ENCODE measurements at places on chromosomes 2 and 18.

DNA sequence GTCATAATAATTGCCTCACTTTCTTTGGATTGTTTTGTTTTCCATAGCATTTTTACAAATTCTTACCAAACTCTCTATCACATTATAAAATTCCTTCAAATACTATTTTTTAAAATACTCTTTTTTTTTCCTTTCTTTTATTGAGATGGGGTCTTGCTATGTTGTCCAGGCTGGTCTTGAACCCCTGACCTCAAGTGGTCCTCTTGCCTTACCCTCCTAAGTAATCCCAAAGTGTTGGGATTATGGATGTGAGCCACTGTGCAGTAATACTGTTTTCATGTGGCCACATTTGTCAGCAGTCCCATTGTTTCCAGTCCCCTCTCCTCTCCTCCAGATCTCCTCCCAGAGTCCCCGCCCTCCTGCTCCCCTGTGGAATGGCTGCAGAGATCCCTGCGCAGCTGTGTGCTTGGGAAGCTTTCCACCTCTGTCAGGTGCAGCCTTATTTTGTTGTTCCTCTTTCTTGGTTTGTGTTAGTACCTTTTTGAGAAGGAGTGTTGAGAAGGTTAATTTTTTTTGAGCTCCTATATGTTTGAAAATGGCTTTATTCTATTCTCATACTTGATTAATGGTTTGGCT is 227.3 kb downstream of the LOXHD1 start:
- DNase-seq: no peak

GRCh38 chr18:54611816-54612215 is 20.8 kb downstream of the DYNAP start:
- no peak for DNase-seq

GRCh38 chr2:21037671-21038108 is 6.2 kb downstream of the APOB start:
- no peak for DNase-seq

DNA sequence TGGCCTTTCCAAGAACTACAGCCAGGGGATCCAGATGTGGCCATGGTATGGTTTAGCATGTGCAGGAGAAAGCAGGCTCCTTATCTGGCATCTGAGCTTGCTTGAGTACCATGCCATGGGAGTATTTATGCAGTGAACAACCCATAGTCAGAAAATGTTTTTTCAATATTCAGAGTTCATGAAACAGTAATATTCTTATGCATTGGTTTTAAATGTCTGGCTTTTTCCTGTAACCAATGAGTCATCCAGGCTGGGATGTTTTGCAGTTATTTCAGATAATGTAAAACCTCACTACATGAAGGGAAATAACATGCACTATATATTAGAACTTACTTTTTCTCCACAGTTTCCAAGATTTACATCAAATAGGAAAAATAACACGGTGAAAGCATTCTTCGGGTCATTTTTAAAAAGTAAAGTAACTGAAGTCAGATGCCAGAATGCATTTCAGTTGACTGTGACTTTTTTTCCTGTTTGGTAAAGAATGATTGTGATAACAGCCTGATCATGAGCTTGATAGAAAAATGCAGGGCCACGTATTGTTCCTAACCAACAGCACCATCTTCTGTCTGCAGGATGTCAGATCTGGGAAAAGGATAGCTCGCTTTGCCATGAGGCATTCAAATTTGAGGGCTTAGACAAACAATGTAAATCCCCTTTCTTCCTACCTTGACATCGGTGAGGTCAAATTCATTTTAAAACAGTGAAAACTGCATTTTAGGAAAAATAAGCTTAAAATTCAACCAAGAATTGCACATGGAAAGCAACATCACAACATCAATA is 152.8 kb downstream of the DSC3 start:
- DNase-seq: peak; percentile 16

DNA sequence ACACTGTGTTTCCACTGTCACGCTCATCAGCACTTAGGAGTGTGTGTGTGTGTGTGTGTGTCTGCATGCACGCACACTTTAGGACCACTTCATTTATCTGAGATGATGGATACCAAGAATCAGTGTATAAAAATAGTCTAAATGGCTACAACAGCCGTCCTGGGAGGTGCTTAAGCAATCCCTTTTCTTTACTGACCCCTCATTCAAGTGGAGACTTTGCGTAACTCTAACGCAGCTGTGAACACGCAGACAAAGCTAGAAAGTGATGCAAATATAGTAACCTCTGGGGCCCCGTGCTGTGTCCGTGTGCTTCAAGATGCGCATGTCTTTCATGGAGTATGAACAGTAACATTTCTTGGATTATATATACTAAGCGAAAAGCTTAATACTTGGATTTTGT is 40.4 kb upstream of the RBM44 start:
- DNase-seq: no peak

- DNase-seq: no peak
Observed at GRCh38 chr2:47301277-47301618, 101.7 kb upstream of the MSH2 start.

GRCh38 chr2:238240757-238241711 is 1.2 kb upstream of the HES6 start:
- DNase-seq: peak; percentile 72

DNA sequence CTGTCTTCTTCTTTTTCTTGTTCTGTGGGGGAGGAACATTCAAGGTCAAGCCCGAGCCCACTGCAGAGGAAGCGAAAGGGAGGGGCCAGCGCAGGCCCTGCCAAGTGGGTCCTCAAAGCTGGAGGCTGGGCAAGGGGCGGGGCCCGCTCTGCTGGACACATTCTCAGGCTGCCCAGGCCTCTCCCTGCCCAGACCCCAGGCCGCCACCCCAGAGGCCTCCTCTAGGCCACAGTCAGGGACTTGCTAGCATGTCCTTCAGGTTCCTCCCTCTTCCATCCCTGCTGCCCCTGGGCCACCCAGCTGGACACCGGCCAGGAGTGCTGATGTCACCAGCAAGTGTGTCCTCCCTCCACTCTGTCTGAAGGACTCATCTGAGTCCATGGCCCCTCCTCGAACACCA is 44.1 kb downstream of the KIF1A start:
- no peak for DNase-seq

DNA sequence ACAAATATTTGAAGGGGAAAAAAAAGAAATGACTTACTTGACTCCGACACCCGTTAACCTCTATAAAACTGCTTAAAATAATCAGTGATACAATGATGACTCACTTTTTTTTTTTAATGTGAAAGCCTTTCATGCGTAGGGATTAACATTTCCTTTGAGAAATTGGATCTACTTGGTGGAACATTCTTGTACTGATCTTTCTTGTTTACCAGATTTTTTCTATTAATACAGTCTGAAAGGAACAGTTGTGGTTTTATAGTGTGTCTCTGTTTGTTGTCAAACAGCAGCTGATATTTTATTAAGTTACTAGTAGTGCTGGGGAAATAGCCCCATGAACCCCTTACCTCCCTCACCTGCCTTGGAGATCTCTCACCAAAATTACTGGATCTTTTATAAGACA is 40.2 kb upstream of the NEB start:
- DNase-seq: no peak

- no peak for DNase-seq
Observed at GRCh38 chr2:202704248-202704647, 69.5 kb downstream of the FAM117B start.

GRCh38 chr2:86441882-86442641 is 891 bp downstream of the KDM3A start:
- peak; percentile 79 for DNase-seq

- no peak for DNase-seq
Observed at GRCh38 chr18:78071776-78072175, 822.1 kb downstream of the GALR1 start.

GRCh38 chr2:221677688-221678087 is 105.6 kb upstream of the EPHA4 start:
- no peak for DNase-seq
